ENCODE measurements at places on chromosomes 5 and 9.

DNA sequence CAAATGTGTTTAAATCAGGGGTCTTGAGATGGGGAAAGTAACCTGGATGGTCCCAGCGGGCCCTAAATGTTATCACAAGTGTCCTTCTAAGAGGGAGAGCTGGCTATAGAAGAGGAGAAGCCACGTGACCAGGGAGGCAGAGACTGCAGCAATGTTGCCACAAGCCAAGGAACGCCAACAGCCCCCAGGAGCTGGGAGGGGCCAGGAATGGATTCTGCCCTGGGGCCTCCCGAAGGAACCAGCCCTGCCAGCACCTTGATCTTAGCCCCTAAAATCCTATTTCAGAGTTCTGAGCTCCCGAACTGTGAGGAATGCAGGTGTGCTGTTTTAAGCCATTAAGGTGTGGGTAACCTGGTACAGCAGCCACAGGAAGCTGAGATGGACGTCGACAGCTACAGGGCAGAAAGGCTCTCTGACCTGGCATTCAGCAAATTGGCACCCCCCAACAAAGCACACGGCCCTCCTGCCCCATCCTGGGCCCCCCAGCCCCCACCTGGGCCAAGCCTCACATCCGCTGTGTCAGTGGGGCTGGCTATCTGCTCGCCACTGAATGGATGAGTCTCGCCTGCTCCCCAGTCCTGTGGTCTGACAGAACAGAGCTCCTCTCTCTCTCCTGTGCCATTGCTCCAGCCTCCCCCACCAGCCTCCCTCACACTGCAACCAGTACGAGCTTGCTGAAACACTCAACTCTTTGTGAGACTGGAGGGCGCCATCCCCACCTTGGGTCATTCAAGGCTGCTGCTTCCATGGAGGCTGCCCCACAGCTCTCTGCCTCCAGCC, 78.8 kb downstream of the ADAMTS2 start:
- peak; percentile 11 for DNase-seq

DNA sequence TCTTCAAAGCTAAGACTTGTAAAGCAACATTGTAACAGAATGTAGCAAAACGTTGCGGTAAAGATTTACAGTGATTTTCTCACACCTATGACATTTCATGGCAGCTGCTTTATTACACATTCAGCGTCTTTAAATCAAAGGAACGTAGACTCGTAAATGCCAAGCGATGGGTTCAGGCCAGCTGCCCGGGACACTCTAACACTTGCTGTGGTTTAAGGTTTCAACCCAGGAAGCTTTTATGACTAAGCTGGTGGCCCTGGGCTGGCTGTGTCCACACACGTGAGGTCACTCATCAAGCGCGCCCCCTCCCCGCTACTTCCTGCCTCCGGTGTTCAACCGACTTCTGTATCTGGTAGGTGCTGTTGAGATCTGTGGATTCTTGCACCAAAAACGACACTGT, 2.5 kb downstream of the SLC6A18 start:
- DNase-seq: no peak

GRCh38 chr5:168651648-168652047, 72.5 kb upstream of the PANK3 start:
- DNase-seq: no peak

DNA sequence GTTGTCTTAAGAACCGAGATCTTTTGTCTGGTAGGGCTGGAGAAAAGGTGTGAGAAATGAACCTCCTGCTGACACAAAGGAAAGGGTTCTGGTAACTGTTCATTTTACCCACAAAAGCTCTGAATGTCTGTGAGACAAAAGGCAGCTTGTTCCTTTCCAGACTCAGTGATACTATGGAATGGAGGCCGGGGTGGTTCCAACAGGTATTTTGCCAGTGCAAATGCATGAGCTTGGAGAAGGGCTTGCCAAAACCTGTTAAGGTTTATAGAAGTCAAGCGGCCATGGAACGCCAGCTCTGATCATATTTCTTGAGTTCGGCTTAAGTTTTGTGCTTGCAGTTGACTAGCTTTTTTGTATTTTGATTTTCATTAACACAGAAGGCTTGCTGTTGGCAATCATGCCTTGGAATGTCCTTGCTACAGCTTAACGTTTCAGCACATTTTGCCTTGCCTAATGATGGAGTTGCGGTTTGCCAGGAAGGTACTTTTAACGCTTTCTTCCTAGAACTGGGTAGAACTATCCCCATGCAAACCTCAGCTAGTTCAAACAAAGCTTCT, 328.6 kb downstream of the PIK3R1 start:
- DNase-seq: no peak

- DNase-seq: no peak
These were observed 53.6 kb downstream of the SAXO1 start for GRCh38 chr9:18979367-18979766.

DNA sequence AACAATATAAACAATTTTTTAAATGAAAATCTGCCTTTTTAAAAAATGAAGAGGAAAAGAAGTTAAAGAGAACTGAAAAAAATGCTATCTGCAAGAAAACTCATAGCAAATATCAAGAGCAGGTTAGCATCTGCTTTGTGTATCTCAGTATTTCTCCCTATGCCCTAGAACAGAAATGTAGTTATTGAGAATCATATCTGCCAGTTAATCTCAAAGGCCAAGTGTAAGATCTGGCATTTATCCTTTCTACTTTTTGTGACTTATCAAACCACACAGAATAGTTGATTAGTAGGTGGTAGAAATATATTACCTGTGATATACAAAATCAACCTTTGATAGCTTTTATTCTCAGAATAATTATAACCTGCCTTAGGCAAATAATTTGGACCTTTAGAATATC, 1699.8 kb downstream of the EFNA5 start:
- DNase-seq: no peak

DNA sequence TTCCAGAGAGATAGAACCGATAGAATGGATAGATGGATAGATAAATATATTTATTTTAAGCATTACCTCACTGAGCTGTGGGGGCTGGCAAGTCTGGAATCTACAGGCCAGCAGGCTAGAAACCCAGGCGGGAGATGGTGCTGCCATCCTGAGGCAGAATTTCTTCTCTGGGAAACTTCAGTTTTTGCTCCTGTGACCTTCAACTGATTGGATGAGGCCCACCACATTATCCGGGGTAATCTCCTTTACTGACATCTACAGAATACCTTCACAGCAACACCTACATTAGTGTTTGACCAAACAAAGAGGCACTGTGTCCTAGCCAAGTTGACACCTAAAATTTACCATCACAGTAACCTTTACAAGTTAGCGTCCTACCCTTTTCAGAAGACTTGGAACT, 29.2 kb upstream of the TENT4A start:
- no peak for DNase-seq

DNA sequence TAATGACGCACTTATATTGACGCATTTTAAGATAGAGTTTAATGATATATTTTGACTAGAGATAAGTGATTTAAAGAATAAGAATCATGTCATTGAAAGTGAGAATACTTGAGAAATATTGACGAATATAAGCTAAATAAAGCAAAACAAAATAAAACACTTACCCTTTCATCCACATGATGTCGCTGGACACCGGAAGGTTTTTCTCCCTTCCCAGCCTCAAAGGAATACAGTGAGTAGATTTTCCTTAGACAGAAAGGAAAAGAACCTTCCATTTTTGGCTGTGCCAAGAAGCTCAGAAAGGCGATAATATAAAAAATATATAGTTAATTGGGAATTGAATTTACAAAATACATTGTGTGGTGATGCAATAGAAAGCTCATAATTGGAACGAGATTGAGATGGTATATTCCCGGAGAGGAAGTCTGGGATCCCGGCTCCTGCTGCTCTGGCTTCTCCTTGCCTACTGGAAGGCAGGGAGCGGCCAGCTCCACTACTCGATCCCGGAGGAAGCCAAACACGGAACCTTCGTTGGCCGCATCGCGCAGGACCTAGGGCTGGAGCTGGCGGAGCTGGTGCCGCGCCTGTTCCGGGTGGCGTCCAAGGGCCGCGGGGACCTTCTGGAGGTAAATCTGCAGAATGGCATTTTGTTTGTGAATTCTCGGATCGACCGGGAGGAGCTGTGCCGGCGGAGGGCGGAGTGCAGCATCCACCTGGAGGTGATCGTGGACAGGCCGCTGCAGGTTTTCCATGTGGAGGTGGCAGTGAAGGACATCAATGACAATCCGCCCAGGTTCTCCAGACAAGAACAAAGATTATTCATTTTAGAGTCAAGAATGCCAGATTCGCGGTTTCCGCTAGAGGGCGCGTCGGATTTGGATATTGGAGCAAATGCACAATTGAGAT, at the start of gene PCDHA5:
TSS of gene PCDHA5 (plus strand) at position 239 of the 906 bp plus-strand sequence.
- DNase-seq: no peak

DNA sequence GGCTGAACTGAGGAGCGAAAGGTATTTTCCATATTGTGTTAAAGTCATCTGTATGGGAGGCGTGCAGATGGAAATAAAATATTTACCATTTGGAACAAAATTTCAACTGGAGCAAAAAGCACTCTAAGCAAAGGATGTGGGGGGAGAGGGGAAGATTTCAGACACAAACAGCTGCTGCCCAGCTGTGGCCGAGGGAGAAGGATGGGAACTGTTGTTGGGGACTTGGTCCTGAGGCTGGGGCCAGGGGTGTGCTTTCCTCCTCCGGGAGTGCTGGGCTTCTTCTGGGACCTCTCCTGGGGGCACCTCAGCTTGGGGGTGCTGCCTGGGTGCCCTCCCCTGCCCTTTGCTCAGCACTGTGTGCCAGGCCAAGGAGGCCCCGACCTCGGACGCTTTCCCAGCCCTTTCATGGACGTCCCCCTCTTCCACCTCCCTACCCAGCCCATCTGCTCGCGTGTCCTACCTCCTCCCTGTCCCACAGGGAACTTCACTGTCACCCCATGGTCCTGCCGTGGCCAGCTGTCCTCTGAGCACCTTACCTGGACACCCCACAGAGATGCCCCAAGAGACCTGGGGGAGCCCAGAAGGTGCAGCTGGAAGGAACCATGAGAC, 101.9 kb upstream of the COL5A1 start:
- no peak for DNase-seq

DNA sequence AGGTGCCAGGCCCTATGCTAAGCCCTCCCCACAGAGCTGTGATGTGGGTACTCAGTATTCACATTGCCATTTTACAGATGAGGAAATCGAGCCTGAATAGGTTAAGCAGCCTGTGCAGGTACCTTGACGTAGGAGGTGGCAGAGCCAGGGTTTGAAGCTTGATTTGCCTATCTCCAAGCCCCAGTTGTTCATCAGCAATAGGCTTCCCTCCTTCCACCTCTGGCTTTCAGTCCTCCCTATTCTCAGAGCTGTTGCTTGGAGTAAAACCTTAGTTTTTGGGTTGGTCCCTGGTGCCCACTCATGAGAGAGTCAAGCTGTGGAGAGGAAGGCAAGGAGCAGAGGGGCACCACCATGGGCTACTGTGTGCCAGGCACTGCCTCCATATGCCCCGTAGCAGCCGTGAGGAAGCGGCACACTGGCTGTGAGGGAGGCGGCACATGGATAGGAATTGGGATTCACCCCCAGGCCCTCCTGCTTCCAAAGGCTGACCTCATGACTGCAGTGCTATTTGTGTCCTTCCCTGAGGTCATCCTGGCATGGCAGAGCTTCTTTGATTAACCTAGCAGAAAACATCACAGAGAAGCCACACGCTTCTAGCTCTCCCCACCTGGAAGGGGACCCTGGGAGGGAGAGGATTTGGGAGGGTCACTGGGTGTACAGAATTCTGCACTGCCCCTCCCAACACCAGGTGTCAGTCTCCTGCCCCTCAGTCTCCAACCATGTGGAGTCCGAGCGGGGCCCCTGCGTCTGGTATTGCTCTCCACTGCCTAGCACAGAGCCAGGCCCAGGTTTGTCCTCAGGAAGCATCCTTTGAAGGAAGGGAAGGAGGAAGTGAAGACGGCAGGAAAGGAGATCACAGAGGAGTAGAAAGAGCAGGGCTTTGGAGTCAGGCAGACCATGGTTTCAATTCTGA, 109.8 kb downstream of the RGS3 start:
- peak; percentile 32 for DNase-seq

DNA sequence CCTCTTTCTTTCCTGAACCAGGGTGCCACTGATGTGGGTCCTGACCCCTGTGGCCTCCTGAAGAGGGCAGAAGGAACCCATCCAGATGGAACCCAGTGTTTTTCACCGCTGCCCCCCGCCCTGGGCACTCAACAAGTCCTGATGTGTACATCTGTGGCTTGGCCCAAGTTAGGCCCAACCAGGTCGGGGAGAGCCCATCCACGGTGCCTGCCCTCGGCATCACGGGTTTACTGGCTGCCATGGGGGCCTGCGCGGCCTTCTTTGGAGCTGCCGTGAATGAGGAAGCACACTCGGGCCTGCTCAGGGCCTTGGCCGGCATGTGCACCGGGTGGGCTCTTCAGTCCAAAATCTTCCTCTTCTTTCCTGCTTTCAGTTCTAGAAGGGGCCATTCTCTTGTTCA, 5.8 kb downstream of the ECSCR start:
- no peak for DNase-seq

DNA sequence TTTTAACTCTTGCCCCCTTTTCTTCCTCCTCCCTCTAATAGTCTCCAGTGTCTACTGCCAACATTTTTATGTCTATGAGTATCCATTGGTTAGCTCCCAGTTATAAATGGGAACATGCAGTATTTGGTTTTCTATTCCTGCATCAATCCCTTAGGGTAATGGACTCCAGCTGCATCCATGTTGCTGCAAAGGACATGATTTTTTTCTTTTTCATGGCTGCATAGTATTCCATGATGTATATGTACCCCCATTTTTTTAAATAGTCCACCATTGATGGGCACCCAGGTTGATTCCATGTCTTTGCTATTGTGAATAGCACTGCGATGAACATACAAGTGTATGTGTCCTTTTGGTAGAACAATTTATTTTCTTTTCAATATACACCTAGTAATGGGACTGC, 993.7 kb downstream of the EFNA5 start:
- no peak for DNase-seq

DNA sequence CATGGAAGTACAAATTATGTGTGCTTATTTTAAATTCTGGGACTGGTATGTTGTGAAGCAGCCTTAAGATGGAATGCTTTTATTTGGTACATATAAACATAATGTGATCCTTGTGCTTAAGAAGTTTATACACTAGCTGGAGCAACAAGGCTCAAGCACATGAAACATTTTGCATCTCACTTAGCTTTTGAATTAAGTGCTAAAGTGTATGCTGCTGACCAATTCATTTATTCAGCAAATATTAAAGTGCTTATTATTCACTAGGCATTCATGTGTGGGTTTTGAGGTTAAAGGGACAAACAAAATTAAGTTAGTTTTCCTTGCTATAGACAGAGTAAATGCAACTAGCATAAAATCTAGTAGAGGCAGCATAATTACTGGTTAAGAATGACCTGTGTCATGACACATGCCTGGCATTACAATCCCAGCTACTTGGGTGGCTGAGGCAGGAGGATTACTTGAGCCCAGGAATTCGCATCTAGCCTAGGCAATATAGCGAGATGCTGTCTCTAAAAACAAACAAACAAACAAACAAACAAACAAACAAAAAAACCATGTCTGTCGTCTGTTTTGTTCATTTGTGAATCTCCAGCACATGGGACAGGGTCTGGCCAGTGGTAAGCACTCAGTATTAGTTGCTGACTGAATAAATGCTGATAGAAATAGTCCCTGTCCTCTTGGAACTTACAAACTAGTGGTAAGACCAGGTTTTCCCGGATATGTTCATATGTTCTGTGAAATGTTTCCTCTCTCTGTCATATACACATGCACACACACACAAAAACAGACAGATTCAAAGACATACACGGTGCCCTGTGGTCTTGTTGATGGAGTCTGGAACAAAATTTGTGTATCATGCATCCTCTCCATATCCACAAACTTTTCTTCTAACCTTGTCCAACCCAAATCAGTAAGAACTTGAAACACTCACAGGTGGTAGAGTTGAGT, 41.9 kb upstream of the TNFAIP8 start:
- no peak for DNase-seq

All from left ventricle myocardium inferior (tissue), 1 donor.